Kidney glomerular epithelial cell (primary cell): ENCODE measurements at places on chromosomes 7 and 10.
A peak's percentile ranks its signal among the peaks of the same experiment; 100 is the strongest.

DNA sequence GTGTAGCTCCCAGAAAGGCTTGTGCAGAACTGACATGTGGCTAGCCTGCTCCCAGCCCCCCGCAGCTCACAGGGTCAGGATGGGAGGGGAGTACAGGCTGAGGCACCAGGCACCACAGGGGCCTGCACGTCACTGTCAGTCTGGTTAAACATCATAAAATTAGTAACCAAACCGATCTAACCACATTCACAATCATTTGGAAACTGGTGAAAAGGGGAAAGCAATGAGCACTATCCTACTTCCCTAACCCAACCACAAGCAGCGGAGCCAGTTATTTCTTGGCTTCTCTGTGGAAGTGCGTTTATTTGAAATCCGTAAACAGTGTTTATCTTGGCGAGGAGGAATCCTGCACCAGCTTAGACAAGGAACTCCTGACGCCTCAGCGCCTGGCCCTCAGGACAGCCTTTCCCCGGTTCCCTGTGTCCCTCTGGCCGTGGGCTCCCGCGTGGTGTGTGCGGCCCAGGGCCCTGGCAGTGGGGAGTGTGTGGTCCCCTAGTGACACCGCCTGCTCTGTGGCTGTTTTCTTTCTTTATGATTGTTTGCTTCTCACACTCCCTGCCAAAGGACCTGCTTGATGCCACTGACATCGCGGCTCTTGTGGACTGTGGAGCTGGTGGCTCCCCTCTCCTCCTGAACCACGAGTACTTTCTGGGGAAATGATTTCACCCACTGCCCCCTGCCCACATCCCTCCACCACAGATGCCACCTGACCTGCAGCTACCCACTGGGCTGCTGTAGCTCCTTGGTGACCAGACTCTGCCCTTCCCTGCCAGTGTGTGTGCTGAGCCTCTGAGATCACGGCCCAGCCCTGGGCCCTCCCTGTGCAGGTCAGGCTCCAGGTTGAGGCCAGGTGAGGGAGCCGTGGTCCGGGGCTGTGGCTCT is 38.0 kb downstream of the INPP5A start:
- peak; percentile 43 for DNase-seq

- DNase-seq: no peak
These were observed 121.3 kb downstream of the MPP7 start for GRCh38 chr10:28181478-28182096.

DNA sequence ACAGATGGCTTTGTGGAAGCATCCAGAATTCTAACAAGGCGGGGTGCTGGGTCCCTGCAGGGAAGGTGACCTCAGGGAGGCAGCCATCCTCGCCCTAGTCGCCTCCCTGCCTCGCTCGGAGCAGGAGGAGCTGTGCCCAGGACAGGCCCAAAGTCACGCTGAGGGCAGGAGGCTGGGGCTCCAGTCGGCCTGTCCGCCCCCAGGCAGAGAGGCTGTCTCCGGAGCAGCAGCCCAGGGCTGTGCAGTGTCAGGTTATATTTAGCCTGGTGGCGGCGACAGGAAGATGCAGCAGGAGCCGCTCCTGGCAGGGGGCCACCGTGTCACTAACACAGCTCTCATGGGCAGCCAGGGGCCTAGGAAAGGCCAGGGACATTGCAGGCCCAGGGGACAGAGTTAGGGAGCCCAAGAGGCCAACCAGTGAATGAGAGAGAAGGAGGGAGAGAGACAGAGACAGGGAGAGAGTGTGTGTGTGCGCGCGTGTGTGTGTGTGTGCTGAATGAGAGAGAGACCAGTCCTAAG is 13.5 kb downstream of the KCNH2 start:
- DNase-seq: no peak

GRCh38 chr10:59177836-59178235 is 1.4 kb downstream of the PHYHIPL start:
- no peak for DNase-seq

DNA sequence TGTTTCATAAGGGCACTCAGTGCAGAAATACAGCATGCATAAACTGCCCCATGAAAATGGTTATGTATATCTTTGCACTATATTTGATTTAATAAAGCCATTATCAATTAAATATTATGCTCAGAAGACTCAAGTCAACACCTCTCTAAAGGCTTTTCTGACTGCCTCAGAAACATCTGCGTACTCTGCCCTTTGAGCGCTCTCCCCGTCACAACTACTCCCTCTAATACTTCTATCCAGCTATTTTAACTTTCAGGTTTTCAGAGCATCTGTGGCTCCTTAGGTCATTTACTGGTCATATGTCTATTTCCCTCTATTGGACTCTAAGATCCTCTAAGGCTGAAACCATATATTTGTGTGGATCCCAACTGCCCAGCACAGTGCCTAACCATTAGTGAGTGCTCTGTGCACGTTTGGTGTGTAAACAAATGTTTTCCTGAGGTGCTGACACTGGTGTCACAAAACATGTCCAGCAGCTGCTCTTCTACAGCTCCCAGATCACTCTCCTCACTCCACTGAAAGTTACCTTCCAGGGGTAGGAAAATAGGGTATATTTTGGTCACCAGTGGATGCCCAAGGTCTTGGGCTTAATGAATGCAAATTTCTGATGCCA is 179.1 kb downstream of the BTAF1 start:
- no peak for DNase-seq

DNA sequence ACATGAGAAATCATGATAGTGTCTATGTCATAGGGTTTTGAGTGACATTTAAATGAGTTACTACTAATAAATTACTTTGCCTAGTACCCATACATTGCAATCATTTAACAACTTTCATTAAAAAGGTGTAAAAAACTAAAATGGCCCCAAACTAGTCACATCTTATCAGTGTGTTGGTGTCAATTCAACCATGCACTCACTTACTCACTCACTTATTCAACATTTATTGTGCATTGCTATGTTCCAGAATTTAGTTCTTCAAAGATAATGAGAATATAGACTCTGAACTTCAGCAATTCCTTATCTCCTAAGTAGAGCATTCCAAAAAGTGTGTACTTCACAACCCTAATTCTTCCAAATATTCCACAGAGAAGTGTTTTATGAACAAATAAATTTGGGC is 965.7 kb downstream of the REEP3 start:
- no peak for DNase-seq

DNA sequence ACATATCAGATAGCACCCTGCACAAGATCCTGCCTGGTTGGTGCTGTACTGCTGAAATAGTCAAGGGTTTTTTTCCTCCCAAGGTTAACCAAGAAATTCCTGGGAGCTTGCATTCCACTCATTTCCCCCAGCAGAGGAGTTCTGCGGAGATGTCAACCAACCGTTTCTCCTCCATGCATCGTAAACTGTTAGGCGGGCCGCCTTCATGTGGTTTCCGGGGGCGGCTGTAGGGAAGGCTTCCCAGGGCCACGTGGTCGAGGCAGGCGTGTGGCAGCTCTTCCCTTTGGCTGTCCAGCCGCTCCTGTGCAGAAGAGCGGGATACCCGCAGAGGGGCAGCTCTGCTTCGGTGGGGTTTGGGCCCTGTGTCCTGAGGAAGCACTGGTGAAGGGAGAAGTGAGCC is 113.7 kb downstream of the RGS10 start:
- DNase-seq: peak; percentile 92

DNA sequence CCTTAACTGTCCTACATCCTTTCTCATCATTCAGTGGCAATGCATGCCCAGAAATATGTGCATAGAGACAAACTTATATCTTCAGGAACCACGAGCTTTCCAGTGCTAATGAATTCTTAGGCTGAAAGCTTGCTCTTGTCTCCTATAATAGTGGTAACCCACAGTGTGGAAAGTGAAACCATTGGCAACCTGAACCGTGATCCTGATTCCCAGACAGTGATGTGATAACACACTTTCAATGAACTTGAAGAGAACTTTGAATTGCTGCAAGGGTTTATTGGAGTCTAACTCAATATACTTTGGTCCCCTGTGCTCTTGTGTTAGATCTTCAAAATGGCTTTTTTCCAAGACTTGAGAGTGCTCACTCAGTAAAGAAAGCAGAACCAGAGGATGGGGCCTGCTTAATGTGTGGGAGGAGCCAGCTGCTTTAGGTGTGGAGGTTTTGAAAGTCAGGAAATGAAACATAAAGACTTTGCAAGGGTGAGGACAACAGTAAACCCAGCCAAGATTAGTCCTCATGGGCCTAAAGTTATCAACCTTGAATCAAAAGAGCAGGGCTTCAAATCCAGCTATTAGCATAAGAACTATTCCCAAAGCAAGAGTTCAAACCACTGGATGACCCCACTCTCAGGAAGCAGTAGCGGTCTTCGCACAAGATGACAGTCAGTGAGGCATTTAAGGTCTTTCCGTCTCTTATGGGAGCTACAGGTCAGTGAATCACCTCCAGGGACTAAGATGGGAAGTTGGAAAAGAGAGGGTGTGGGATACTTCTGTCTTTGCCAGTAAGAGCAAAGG is 332.4 kb upstream of the NRP1 start:
- DNase-seq: no peak

DNA sequence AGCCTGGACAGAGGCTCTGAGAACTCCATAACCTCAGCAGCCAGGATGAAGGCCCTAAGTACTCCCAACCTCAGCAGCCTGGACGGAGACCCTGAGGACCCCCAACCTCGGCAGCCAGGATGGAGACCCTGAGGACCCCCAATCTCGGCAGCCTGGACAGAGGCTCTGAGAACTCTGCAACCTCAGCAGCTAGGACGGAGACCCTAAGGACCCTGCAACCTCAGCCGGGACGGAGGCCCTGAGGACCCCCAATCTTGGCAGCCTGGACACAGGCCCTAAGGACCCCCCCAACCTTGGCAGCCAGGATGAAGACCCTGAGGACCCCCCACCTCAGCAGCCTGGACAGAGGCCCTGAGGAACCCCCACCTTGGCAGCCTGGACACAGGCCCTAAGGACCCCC is 16.5 kb downstream of the RRP12 start:
- no peak for DNase-seq

DNA sequence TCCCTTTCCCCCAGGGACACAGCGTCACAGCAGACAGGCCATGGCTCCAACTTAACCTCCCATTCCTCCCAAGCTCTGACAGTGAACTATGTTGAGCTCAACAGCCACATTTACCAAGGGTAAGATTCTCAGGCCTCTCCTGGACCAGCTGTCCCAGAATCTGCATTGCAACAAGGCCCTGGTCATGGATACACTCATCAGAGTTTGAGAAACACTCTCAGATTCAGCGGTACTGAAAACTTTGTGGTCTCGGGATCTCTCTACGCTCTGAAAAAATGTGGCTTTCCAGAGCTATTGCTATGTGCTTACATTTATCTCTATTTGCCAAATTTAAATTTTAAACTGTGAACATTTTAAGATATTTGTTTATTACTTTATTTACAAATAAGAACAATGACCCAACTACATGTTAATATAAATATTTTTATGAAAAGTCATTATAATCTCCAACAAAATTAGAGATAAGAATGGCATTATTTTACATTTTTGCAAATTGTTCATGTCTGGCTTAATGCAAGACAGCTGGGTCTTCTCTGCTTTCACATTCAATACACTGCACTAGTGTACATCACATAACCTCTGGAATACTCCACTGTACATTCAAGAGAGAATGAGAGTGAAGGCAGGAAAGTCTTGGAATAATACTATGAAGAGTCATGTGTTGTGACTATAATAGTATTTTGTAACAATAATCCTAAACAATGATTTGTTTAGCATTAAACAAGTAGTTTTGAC is 190.9 kb upstream of the PITRM1 start:
- DNase-seq: no peak

DNA sequence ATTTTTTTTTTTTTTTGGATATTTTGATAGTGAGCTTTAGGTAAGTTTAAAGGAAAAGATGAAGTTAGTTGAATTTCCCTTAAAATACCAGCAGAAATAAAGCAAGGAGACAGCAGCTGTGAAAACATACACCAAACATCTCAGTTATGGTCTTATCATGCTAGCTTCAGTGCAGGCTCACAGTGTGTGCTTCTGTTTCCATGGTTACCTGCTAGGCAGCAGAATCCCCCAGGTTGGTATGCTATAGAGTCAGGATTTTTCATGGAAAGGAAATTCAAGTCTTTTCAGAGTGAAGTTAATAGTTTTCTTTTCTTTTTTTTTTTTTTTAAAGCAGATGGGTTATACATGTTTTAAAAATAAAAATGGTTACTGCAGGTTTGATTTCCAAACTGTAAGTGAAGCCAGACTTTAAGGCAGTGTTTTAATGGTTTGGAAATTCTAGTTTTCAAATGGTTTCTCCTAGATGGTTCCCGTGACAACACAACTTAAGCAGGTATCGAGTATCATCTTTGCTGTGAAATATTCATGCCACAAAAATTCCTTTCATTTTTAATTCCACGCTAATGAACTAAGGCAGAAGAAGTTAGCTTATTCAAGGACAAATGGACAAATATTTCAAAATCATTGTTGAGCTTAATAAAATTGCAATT is 230.9 kb downstream of the BICC1 start:
- DNase-seq: no peak

DNA sequence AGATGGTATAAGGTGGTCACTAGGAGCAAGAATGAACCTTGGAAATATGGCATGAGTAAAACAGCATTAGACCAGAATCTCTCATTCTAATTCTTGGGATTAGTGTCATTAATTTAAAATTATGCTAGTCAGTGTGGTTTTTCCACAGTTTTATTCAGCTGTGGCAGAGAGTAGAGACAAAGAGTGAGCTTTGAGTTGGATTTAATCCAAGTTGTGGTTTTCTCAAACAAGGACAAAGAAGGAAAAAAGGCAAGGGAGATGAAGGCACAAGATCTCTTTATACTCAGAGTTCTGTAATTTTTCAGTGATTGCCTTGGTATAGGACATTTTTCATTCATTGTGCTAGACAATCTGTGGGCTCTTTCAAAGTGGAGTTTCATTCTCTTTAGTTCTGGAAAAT is 28.2 kb upstream of the AKAP9 start:
- DNase-seq: peak; percentile 19

DNA sequence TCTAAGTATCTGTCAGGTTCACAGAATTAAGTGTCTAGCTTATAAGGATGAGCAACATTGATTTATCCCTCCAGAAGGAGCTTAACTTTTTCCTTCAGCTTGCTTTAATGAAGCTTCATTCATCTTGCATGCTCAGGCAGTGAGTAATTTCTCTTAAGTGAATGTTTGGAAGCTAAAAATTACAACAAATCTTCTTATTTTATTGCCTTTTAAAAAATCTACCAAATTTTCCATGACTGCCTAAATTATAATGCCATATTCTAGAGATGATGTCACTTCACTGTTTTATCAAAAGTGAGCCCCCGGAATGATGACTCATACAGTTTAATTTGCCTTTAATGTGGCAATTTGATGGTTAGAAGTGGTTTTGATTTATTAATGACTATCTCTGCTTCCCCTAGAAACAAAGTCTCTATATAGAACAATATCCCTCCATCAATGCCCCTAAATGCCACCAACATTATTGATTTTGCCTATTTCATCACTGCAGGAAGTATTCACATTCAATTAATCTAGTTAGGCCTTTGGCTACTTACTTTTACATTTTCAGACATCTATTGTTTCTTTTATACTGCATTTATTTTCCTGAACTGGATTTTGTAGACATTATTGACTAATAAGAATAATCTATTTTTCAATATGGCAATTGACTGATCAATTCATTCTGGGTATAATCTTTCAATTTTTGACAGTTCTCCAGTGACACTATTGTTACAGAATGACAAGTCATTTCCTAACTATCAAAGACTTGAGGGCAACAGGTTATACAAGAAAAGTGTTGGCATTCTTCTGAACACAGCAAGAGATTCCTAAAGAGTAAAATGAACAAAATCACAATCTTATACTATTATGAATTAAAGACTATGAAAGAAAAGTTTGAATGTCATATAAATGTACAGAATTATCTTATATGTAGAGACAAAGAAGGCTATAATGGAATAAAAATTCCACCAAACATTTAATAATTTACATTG is 139.3 kb upstream of the ODAD2 start:
- peak; percentile 57 for DNase-seq
